ENCODE measurements at places on chromosomes 5 and 9.

DNA sequence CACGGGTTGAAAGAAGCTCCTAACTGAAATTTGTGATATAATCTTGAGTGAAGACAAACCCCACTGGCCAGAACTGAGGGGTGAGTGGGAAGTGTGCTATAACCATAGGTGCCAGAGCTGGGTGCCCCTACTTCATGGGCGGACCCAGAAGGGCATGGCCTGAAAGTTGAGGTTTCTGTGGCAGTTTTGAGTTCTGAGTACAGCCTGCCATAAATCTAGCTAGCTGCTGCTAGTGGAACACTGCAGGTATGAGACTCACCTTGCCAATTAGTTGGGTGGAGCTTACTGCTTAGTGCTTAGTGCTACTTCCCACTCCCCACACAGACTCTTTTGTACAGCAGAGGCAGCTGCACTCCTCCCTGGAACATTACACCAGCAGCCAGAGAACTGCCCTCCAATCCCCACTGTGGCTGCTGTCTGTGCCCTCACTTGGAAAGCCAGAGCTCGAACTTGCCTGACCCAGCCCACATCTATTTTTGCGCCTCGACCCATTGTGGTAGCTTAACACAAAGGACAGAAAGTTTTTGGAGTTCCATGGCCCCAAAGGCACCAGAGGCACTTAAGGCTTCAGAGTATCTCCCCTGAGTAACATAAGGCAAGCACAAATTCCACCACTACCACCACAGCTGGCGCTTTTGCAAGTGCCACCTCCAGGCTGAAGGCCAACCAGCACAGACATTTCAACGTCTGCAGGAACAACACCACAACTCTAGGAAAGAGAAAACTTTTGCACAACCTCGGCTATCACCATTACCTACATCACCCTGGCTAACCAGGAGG lies 27.1 kb upstream of the PTGER4 start:
- no peak for DNase-seq

DNA sequence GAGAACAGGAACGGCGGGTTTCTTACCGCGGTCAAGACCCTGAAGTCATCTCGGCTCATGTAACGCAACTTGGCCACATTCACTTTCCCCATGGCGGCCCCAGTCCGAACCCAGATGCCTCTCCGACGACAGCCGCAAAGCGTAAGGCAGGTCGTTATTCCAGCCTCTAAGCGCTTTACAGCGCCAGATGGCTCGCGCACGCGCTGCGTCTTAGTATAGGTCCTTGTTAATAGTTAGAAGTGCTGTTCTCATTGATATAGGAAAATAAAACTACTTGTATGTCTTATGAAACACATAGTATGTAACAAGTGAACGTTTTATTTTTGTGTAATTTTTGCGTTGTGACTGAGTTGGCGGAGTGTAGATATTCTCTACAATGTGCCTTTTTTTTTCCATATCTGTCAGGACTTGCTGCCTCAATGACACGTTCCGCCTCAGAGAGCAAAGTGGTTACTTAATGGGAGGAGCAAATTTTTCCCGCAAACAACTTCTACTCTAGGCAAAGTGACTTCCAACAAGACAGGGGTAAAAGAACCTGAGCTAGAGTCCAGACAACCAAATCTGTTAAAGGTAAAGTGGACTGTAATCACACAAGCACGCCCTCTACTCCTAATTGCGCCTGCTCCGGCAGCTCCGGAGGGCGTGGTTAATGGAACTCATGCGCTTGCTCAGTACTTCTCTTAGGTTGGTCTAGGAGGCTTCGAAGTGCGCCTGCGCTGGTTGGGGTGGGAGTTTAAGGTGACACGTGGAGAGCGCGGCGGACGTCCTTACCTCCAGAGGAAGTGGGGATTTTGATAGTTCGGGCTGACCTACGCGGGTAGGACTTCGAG lies at the start of gene RIOK2:
Gene RIOK2, minus strand, starts transcription at position 148 of the 830 bp plus-strand sequence. Its CDS starts 56 bp downstream, at position 92.
- peak; percentile 91 for DNase-seq

DNA sequence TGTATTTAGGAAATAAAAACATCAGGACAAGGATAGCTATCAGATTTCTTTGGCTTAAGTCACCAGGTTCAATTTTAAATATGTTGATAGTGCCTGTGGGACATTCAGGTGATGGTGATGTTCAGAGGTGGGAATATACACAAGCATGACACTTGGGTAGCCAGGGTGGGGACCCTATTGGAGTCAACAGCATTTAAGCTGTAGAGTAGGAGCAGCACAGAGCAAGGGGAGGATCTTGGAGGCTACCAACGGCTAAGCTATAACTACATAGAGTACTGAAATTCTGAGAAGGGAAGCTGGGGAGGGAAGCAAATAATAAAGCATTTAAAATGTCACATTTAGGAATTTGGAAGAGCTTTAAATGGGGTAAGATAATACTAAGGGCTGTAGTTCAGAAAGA lies 177.7 kb downstream of the CPLANE1 start:
- DNase-seq: no peak

DNA sequence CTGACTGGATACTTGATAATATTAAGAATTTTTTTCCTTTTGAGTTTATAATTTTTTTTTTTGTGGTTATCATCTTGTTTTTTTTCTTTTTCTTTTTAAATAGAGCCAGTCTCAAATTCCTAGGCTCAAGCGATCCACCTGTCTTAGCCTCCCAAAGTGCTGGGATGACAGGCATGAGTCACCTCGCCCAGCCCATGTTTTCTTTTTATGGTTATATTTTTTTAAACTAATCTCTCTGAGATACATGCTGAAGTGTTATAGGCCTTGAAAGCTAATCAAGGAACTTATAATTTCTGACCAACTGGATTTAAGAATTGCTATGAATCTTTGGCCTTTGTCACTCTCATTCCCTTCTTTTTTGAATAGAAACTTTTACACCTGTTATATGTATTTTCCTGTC lies 6.8 kb upstream of the AMACR start:
- no peak for DNase-seq

DNA sequence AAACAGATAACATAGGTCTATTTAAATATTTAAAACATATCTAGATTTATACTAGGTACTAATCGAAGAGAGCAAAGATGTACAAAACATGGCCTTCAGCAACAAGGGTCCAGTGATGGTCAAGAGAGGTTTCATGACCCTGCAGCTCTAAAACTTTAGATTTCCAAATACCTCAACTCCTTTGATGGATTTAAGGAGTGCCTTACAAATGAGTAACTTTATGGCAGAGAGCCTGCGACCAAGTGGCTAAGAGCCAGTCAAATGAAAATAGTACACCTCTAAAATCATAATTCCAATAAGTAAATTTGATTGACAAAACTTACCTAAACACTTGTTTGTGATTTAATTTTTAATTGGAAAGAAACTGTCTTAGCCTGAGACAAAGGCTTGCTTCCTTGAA lies 4.7 kb upstream of the SH3RF2 start:
- DNase-seq: no peak

- DNase-seq: no peak
These were observed 141.4 kb downstream of the TRIO start for GRCh38 chr5:14284392-14285148.

- no peak for DNase-seq
These were observed 189.9 kb downstream of the ACER2 start for GRCh38 chr9:19598722-19599121.

DNA sequence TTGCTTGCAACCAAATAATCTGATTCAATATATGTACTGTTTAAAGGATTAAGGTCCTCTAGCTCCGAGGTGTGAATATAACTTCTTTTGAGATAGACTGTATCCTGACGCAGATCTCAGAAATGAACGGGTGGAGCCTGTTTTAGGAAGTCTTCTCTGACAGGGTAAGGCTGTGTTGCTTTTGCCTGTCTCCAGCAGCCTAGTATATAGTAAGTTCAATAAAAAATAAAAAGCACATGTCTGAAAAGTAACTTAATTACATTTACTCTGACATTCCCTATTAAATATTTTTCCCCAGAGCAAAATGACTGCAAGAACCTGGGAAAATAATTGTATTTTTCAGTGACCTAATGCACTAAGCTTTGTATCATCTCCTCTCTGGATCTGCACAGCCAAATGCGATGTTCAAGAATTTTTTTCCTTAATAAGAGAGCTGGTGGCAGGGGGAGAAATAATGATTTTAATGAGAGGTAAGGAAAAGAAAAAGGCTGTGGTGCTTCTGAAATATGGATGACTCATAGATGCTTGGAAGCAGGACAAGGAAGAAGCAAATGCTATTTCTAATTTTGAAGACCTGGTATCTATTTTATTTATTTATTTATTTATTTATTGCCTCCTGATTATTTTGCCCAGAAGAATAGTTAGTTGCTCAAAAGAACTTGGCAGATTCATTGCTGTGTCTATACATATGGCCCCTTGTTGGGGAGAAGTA lies 7.3 kb downstream of the PPP3R2 start:
- no peak for DNase-seq

DNA sequence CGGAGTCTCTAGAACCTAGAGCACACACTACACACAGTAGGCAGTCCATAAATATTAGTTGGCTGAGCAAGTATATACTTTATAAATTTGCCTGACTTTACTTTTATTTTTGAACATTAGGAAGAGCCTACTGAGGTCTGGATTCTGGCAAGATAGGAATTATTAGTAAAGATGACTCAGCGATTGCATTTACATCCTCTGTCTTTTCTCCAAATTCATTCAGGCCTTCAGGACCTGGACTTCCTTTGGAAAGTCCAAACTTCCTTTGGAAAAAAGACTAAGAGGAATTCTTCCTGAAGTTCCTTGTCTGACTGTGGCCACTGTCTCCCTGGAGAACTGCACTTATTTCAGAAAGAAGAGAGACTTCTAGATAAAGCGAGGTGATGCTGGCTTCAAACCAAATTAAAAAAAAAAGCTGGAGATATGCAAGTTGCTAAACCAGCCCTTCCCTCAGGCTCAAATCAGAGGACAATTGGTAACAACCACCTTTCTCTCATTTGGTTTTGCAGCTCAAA lies 251.3 kb downstream of the GAS1 start:
- no peak for DNase-seq

- no peak for DNase-seq
These were observed 143.7 kb upstream of the IRX2 start for GRCh38 chr5:2895196-2895595.

DNA sequence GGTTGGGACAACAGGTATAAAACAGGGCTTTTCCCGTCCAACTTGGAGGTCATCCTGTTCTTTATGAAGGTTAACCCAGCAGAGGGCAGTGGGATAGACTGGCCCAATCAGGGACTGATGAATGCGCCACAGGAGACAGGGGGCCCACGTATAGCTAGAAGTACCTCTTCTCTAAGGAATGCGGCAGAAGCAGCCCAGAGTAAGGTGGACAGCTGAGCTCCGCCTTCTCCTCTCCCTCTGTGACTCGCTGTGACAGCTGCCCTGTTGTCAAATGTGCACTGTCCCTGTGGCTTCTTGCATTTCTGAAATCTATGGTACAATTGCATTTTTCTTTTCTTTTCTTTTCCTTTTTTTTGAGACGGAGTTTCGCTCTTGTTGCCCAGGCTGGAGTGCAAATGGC lies 306.6 kb downstream of the FBXL7 start:
- DNase-seq: no peak

DNA sequence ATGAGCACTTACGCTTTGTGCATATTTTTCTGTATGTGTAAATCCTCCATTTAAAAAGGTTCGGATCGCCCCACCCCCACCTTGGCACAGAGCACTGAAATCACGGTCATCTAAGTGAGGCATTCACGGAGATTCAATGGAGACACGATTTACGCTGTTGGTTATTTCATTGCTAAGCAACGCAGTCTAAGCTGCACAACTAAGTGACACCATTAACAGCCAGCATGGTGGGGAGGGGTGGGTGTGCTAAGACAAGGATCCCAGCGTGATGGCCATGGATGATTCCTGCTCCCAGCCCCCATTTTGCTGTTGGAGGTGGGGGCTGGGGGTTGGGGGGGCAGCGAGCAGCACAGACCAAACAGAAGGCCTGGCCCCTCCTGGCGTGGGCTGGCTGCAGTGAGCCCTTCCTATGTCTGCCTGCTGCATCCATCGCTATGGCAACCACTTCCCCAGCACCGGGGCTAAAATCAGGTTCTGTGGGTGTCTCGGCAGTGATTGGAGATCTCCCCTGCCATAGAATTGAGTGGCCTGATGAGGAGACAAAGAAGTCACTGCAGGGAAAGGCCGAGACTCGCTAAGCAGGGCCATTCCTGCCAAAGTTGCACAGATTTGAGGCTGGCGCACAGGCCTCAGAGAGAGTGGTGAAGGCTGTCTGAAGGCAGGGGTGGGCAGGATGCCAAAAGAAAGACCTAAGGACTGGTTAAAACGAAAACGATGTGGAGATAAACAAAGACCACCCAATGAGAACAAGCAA lies 14.3 kb upstream of the MARCHF6 start:
- no peak for DNase-seq

GRCh38 chr9:78592811-78593210 lies 295.9 kb downstream of the PSAT1 start:
- DNase-seq: no peak

DNA sequence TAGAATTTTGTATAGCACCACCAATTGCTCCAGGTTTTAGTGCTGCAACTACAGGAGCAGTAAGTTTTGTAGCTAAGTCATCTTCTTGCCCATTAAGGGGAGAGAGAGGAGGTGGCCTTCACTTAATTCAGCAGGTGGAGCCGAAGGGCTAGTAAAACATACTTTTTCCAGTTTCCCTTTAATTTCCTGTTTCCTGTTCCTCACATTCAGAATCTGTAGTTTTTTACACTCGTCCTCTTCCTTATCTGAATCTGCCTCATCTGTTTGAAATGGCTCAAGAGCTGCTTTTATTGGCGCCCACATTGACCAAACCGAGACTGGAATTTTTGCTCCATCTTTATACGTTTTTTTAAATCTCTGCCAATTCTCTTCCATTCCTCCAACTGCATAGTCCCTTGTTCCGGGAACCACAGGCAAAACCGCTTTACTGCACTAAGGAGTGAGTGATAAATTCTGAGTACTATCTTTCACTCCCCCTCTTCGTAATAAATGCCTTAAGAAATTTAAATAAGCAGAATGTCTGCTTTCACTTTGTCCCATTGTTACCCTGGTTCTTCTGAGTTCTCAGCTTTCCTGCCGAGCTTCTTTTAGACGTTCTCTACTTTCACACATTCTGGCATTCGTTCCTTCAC lies 133.9 kb downstream of the DROSHA start:
- DNase-seq: no peak

DNA sequence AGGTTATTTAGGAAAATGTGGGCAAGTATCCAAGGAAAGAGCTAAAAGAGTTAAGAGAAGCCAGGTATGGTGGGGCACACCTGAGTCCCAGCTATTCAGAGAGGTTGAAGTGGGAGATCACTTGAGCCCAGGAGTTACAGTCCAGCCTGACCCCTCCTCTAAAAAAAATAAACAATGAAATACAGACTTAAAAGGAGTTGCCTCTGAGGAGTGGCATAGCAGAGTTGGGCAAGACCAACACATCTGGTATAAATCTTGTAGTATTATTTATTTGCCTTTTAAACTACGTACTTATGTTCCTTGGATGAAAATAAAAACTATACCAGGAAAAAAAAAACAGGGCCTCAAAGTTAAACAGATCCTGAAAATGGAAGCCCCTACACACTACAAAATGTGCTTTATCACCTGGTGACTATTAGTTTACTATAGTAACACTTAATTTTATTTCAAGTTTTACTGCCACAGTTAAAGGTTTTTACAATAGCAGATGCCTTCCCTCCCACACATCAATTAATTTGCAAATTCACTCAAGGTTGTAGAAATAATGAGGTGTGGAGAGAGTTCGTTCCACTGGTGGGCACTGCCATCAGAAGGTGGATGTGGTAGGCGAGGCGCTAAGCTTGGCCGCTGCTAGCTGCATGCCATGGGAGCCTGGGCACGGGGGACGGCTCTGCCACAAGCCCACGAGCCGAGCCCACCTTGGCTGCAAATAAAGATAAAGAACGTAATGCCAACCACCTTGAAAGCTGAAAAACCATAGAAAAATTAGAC lies 48.0 kb downstream of the MED27 start:
- DNase-seq: no peak
